Frontal cortex (tissue), 4 donors: ENCODE measurements at places on chromosomes 6 and 20.

DNA sequence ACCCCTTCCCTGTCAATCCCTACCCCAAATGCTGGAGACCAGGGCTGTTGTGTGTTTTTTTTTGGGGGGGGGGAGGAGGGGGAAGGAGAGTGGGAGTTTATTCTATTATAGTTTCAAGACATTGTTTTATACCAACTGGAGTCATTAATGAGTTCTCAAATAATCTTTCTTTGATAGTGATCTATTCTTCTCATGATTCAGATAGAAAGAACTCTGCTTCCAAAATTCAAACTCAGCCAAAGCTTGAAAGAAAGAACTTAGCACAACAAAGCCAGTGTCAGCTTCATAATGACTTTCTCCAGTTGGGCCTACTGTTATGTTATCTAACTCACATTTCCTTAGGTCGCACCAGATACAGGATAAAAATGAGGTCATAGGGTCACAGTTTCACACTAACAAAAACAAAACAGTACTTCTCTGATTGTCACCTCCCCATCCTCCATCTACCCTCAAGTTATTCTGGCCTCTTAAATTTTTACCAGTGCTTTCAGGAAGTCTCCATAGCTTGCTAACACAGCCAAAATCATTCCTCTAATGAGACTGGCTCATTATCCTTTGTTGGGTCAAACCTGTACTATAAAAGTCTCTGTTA, 19.0 kb upstream of the MAP3K7 start:
- DNase-seq, result no peak

DNA sequence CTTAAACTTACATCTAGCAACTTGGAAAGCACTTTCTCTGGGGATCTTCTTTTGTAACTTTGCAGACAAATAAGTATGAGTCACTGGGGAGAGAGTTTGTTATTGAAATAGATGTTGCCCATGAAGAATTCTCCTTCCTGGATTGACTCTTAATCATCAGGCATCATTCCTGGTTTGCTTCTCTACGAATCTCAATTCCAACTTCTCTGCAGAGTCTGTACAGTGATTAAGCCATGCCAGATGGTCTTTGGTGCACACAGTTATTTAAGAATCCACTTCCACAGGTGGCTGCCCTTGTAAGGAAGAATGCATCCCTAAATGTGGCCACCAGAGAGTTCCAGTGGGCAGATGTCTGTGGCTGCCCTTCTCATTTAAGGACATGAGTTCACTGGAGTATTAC, 25.7 kb downstream of the MYCT1 start:
- no peak for DNase-seq

DNA sequence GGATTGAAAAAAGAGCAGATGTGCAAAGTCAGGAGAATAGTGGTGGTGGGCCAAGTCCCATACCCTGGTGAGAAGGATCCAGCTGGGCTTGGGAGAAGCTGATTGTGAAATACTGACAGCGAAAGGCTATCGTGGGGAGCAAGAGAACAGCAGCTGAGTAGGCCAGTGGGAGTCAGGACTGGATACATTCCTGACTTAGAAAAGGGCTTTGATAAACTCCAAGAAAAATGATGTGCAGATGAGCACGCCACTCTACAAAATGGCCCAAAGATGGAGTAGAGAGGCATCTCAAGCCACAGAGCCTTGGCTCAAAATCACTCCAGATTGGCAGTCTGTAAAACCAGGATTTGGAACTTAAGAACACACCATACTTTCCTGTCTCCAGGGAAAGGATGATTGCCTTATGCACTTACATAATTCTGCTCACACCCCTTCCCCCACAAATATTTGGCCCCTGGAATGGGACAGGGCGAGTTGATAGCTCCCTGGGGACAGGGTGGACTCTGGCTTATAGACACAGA, 578.7 kb downstream of the MAFB start:
- no peak for DNase-seq

DNA sequence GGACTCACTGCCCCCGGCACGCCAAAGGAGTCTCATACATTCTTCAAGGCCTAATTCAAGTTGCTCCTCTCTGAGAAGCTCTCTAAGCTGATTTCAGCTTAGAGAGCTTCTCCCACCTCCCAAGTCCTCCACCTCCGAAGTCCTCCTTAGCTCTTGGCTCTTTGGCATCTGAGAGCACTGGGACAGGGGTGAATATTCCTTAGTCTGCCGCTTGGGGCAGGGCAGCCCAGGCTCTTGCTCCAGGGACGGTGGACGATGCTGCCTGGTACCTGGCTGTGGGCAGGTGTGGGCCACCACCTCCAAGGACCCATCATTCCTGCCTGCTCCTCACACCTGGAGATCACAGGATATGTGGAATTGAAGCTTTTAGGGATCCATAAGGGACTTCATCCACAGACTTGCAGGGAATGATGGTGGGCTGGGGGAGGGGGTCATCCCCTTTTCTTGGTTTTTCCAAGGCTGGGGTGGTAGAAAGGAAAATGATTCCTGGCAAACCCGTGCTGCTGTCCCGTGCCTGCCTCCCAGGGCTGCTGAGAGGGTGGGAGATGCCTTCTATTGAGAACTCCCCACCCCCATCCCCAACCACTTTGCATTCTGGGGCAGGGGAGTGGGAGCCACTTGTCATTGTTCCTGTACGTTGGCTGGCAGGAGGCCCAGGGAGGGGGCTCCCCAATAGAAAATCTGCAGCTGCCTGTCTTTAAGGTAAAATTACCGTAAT, 57.4 kb downstream of the ARHGAP40 start:
- DNase-seq, result peak; percentile 50

- DNase-seq, result peak; percentile 80
Measured at GRCh38 chr6:43242908-43243663, at the start of gene TTBK1. TTBK1 (plus strand) TSS chr6:43243481; CDS start chr6:43246661, 3,180 bp downstream.

GRCh38 chr6:16846399-16846778, 85.1 kb upstream of the ATXN1 start:
- no peak for DNase-seq

- DNase-seq, result no peak
Measured at GRCh38 chr6:34914358-34914757, 25.3 kb downstream of the ANKS1A start.

DNA sequence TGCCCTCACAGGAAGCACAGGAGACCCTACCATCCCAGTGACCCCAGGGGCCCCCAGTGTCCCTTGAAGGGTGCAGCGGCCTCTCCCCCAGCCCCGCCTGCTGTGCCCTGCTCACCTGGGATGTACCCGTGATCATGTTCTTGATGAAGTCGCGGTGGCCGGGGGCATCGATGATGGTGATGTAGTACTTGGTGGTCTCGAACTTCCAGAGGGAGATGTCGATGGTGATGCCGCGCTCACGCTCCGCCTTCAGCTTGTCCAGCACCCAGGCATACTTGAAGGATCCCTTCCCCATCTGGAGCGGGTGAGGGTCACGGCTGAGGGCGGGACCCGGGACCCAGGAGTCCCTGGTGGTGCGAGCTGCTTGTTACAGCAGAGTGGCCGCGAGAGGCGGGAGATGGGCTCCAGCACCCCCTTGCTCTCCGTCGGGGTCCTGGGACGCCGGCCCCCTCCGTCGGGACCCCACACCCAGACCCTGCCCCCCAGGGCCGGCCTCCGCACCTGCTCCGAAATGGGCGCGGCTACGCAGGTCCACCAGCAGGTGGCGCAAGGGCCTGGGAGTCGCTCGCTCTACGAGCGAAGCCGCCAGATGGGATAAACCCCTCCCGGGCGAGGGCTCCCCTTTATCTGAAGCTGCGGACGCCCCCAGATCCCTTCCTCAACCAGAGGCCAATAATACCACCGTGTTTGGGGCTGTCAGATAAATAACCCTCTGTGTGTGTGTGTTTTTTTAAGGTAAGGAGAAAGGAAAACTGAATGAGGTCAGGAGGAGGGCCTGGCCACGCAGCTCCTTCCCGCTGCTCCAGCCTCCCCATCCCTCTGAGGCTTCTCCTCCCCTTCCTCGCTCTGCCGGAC, 2.9 kb downstream of the EEF1A2 start:
- peak; percentile 86 for DNase-seq

DNA sequence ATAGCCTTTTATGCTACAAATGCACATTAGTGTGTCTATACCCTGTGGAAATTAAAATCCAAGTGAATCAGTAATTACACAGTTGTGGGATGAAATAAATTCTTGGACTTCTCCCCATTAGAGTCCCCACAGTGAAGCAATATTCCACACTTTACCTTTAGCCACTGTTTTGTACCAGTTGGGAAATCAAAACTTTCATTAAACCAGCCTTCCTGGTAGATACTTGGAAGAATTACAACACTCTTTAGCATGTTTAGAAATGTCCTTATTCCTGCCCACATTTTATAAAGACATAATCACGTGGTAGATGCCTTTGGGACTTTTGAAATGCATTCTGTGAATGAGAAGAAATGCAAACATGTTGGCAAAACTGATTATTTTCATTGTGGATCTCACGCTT, 49.0 kb upstream of the ANKEF1 start:
- DNase-seq, result no peak

GRCh38 chr6:168496997-168497331, 56.0 kb downstream of the SMOC2 start:
- DNase-seq, result no peak

DNA sequence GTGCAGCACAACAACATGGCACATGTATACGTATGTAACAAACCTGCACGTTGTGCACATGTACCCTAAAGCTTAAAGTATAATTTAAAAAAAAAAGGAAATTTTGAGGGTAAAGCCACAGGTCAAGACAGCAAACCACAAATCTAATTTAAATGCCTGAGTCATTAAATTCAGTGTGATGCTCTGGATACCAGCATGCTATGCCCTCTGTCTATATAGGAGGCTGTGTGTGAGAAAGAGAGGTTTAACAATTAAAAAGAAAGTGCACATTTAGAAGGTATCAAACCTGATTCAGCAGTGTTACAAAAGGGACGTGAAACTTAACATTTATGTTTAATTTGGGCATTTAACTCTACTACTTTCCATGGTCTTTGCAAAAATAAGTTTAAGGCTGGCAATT, 276.3 kb downstream of the ADGRB3 start:
- no peak for DNase-seq

DNA sequence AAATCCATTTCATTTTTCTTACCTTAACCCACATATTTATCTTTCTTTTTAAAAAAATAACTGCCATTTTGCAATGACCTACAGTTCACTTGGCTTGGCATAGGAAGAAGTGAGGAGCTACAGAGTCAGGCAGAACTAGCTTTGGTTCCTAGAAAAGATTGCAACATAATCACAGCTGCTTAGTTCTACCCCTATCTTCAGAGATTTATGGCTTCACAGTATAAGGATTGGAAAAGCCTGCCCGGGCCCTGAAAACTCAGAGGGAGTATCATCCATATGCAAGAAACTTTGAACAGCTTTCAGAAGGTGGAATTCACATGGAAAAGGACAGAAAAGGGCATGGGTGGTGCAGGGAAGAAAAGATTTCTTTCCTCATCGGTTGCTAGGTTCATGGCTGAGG, 774.3 kb upstream of the CHD6 start:
- no peak for DNase-seq

- no peak for DNase-seq
Measured at GRCh38 chr6:104214901-104215300, 644.8 kb downstream of the HACE1 start.

DNA sequence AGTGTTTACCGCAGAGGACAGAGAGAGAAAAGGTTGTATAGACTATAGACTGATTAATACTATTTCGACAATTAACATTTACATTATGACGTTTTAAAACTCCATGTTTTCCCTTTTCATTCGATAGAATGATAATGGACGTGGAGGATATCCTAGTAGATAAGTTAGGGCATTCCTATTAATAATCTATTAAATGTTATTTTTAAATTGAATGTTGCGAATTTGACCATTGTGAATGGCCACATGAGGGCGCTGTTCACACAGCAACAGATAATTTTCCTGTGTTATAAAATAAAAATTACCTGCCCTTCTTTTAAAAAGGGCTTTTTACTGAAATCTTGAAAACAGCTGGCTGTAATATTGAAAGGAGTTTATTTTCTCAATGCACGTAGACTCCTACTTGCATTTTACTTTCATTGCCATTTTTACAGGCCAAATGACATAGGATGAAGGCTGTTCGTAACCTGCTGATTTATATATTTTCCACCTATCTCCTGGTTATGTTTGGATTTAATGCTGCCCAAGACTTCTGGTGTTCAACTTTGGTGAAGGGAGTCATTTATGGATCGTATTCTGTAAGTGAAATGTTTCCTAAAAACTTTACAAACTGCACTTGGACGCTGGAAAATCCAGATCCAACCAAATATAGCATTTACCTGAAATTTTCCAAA, 3.3 kb downstream of the ADGRB3 start:
- no peak for DNase-seq

DNA sequence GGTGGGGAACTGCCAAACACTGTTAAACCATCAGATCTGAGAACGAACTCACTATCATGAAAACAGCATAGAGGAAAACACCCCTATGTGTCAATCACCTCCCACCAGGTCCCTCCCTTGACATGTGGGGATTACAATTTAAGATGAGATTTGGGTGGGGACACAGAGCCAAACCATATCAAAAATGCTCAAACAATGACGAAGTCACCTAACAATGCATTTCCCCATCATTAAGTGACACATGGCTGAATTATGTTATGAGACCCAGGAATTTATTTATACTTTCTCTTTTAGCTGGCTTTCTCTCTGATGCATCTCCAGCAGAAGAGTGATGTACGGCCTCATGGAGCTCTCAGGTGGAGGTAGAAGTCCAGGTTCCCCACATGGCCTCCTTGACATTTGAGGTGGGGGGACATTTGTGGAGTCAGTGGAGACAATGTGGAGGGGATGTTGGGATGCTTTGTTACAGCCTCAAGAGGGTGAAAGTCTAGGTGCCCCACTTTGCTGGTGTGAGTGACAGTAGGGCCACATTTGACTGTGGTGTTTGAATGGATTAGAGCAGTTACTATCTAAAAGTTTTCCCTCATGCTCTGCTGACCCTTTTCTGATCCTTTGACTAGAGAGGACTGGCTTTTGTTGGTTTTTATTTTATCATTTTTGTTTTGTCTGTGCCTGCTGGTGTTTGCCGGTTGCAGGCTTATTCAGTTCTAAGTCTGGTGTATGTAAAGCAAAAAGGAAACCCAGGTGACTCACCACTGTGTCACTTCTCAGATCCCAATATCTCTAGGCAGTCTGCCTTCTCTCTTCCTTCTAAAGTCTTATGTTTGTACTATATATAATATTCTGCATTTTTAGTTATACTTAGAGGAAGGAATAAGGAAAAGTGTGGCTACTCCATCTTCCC, 18.5 kb upstream of the DCBLD1 start:
- no peak for DNase-seq

DNA sequence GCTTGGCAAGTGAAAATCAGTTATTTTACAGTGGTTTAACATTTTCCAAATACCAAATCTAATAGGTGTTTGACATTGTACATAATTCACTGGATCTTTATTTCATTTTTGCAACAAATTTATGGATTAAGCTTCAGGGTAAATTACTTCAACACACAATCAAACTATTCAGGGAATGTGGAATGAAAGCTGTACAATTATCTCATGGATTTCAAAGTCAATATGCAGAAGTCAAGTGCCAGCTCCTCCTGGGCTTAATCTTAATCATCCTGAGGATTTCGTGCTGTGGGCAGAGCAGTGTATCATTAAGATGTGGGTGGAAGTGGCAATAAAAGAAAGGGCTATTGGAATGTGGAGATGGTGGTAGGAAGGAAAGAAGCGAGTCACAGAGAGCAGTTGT, 548.8 kb downstream of the COL12A1 start:
- DNase-seq, result no peak

DNA sequence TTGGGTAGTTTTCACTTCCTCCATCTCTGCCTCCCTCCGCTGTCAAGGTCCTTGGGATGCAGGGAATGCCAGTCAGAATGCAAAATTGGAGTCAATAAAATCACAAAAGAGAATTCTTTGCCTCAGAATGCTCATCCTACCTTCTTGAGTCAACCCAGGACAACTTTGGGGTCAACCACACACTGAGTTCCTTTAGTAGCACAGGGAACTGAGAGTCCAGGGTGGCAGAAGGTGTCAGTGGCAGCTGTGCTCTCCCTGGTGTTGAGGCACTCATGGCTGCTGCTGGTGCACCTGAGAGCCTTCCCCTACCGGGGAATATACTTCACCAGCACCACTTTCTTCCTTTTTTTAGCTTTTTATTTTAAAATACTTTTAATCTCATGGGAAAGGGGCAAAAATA, 829 bp upstream of the NOTCH4 start:
- DNase-seq, result no peak
